ENCODE measurements at places on chromosomes 13 and 19. TPM values are rescaled to one million over a fixed set of nuclear protein-coding genes. Genes with fewer than 3 reads are reported as not detected.
A peak's percentile ranks its signal among the peaks of the same experiment; 100 is the strongest.

The CELF5 gene
- polyA plus RNA-seq, result 0.51 TPM

The DNAJC15 gene
- 30.2 TPM for polyA plus RNA-seq

The ZNF99 gene
- polyA plus RNA-seq, result 1.6 TPM

The FFAR3 gene
- 0.25 TPM for polyA plus RNA-seq

The NOVA2 gene
- polyA plus RNA-seq, result 4.4 TPM

The HSH2D gene
- 0.30 TPM for polyA plus RNA-seq

The C19orf67 gene
- polyA plus RNA-seq, result not detected

The MBD3L2 gene
- not detected for polyA plus RNA-seq

The HIPK4 gene
- polyA plus RNA-seq, result 0.19 TPM

The S1PR4 gene
- polyA plus RNA-seq, result 0.17 TPM

The KCNN1 gene
- 5.1 TPM for polyA plus RNA-seq

The LEUTX gene
- polyA plus RNA-seq, result not detected

The KL gene
- 42.5 TPM for polyA plus RNA-seq

The TPTE2 gene
- 0.44 TPM for polyA plus RNA-seq

DNA sequence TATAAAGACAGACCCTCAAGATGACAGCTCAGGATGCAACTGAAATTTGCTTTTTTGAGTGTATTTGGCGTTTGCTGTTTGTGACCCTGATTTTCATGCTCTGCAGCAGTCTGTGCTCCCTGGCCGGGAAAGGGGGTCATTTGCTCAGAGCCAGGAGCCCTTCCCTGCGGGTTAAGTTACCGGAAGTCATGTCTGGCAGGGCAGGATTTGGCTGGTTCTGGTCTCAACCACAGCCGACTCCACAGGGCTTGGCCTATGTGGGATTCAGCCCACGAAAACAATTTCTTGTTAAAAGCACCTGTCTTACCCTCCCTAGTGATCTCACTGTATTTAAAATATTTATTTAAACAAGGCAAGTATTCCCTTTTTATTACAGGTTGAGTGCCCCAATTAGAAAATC, 22.6 kb downstream of the MCF2L start:
- no peak for DNase-seq

DNA sequence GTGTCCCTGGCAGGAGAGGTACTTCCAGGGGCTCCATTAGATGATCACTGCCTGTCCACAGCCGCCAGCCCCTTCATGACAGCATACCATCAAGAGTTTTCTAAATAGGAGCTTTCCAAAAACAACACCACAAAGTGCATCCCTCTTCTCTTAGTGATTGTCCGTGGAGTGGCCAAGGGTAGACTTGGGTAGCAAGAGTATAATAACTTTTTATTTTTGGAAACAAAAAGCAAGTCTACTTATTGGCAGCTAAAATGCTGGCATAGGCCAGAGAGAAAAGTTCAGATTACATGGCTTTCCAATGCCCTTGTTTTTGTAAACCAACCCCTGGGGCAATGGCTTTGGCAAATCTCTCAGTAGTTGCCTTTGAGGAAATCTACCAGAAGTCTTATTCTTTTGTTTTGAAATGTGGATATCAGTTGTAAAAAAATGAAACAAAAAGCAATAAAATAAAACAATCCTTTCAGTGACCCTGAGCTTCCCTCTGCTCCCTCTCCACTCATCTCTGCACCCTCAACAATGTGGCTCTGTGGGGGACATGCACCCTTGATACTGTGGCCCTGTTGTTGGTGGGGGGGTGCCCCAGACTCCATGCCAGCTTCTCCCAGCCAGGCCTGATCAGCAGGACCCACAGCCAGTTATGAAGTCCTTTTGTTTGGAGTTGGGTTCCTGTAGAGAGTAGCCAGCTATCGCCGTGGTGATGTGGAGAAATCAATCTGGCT, 294.1 kb downstream of the DLEU7 start:
- DNase-seq, result no peak

DNA sequence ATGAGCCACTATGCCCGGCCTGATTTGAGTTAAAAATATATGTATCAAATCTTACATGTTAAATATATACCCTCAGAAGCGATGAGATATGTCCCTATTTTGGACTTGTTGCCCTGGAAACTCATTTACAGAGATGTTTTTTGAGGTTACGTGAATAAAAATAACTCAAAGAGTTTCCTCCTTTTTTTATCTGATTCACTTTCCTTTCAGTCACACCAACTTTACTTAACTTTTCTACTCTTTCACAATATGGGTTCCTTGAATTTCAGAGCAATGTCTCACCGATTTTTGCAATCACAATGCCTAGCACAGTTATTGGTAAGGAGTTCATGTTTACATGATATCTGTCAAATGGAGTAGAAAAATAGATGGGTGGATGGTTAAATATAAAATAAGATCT, 2.3 kb downstream of the OR7C2 start:
- no peak for DNase-seq

DNA sequence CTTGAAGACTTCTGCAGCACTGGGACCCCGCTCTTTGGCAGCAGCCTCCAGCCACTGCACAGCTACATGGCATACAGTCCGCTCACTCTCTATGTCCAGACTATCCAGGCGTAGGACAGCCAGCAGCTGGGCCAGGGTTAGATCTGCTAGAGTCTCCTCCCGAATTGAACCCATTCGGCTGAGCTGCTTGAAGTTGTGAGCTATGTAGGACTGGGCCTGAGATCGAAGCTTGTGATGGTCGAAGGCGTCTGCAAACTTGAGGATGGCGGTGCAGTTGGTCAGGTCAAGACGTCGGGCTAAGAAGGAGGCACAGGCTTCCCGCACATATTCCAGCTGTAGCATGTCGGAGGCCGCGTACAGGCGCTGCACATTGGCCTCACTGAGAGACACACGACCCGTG, 900 bp downstream of the KBTBD7 start:
- DNase-seq, result no peak

- no peak for DNase-seq
Observed at GRCh38 chr19:873084-873483, 13.6 kb downstream of the CFD start.

DNA sequence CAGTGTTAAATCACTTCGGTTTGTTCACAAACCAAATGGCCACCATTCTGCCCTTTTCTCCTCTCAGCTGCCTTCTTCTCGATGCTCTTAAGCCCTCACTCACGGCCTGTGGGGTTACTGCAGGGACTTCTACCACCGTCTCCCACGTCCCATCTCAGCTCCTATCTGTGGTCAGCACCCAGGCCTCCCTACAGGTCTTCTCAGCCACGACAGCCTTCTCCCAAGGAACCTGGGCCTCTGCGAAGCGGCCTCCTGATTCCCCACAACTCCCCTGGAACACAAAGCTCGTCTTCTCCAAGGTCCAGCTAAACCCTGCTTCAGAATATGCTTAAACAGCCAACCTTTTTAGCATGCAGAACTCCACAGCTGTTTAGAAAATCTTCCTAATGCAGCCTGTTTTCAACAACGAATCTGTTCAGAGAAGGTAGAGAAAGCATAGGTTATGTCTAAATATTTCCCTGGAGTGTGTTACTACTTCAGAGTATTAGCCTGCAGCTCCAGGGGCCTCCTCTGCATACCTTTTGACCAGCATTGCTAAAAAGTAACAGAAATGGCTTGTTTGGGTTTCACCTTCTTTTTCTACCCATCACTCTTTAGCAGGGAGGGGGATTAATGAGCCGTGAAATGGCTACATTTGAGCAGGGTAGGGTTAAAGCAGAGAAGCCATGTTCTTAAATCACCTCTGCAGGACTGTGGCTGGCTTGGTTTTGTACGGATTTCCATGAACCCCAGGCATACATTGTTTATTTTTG, 104.0 kb downstream of the COL4A2 start:
- peak; percentile 81 for DNase-seq

- DNase-seq, result no peak
Observed at GRCh38 chr13:85797311-85797710, 1.9 kb downstream of the SLITRK6 start.

- no peak for DNase-seq
Observed at GRCh38 chr13:97499181-97499580, 65.2 kb downstream of the RAP2A start.

DNA sequence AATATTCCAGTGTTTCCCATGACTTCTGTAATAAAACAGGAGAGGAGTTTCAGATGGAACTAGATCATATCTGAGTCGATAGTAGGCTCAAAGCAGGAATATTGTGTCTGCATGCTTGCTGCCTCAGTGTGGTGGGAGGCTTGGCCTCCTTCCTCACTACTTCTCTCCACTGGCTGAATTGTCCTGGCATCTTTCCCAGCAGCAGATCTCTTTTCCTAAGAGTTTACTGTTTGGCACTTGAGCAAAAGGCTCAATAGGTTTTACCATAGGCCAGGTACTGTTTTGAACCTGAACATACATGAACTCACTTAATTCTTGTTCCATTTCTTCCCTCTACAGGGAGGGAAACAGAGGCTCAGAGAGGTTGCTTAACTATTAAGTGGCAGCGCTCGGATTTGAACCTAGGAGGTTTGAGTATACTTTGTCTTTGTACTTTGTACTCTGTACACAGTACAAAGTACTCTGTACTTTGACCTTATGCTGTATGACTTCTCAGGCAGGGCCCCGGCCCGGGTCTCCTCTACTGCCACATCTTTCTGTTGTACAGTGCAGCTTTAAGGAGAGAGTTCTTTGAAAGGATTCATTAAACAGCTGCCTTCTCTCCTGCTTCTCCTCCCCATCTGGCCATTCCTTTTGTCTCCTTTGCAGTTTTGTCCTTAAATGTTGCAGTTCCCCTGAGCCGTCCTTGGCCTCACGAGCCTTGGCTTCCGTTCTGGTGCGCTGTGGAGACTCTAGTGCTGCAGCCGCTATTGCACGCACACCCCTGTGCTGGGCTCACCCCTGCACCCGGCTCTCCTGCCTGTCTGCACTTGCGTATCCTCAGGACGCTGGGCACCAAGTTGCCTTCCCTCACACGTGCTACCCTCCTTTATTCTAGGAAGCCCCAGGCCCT, 8.1 kb downstream of the B3GLCT start:
- no peak for DNase-seq

- peak; percentile 46 for DNase-seq
Observed at GRCh38 chr19:23071147-23071511, 45.7 kb upstream of the ZNF730 start.

GRCh38 chr13:111233080-111233479, 87.4 kb upstream of the TEX29 start:
- no peak for DNase-seq

- DNase-seq, result no peak
Observed at GRCh38 chr19:5808120-5808816, 3.4 kb downstream of the NRTN start.

GRCh38 chr19:6686628-6686975, 16.6 kb upstream of the TNFSF14 start:
- no peak for DNase-seq

DNA sequence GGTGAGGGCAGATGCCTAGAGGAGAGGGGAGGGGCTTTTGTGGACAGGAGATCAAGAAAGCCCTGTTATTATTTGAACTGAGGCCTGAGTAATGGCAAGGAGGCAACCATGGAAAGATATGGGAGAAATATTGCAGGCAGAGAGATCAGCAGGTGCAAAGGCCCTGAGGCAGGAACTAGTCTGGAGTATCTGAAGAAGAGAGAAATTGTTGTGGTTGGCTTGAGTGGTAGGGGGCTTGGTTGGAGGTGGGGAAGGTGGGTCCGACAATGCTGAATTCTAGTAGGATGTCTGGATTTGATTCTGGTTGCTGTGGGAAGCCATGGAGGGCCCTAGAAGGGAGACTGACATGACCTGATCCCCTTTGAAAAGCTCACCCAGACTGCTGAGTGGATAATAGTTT, 2.4 kb upstream of the URI1 start:
- no peak for DNase-seq

DNA sequence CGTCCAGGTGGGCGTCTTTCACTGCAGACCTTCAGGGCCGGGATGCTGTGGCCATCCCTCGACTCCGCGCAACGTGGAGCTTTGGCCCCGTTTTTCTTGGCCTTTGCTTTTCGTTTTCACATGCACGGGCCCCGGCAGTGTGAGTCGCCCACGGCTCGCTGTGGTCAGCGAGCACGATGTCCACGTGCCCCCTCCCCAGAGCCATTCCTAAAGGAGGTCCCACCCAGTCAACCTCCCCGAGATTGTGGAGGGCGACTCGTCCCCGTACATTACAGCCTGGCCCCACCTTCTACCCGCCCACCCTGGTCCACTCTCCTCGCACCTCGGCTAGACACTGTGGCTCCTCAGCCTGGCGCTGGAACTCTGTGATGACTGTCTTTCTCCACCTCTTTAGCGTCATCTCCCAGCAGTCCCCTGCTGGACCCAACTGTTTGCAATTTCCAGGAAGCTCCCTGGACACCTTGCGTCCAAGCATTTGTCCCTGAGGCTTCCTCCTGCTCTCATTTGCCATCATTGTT, 405 bp downstream of the ZNF446 start:
- DNase-seq, result no peak

DNA sequence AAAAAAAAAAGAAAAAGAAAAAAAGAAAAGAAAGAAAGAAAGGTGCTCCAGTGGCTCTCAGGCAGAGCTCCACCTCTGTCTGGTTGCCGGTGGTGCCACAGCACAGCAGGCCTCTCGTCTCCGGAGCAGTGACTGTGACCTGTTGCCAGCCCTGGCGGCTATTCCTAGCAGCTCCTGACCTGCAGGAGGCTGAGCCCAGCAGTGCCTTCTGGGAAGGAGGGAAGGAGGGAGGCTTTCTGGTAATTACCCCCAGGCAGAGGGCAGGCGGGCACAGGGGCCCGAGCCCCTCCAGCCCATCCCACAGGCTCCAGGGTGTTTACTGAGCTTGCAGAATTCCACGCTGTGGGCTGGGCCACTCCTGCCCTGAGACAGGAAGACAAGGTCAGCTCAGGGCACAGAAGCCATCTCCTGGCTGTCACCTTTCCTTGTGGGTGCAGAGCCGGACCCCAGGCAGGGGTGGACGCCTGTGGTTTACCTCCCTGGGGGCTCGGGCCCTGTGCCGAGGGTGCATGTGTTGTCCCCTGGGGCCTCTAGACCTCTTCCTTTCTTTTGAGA, 77.9 kb downstream of the GNG7 start:
- no peak for DNase-seq

GRCh38 chr19:28847468-28847867, 365.5 kb downstream of the UQCRFS1 start:
- DNase-seq, result no peak
